WERI-Rb-1 (cell line): ENCODE measurements at places on chromosomes 2 and 18.

DNA sequence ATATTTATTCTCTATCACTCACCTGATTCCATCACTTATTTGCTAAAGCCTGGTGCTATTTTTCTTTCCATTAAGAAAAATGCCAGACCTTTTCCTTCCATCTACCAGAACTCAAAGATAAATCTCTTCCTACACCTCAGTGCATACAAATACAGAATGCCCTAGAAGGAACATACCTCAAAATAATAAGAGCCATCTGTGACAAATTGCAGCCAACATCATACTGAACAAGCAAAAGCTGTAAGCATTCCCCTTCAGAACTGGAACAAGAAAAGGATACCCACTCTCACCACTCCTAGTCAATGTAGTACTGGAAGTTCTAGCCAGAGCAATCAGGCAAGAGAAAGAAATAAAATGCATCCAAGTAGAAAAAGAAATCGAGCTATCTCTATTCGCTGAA is 315.9 kb upstream of the UBE2E3 start:
- no peak for DNase-seq

GRCh38 chr2:64675860-64676259 is 22.1 kb upstream of the SERTAD2 start:
- no peak for DNase-seq

GRCh38 chr2:37587817-37588216 is 83.6 kb downstream of the CDC42EP3 start:
- DNase-seq = no peak

- DNase-seq = no peak
These were observed 96.7 kb upstream of the RPE start for GRCh38 chr2:209905691-209906090.

DNA sequence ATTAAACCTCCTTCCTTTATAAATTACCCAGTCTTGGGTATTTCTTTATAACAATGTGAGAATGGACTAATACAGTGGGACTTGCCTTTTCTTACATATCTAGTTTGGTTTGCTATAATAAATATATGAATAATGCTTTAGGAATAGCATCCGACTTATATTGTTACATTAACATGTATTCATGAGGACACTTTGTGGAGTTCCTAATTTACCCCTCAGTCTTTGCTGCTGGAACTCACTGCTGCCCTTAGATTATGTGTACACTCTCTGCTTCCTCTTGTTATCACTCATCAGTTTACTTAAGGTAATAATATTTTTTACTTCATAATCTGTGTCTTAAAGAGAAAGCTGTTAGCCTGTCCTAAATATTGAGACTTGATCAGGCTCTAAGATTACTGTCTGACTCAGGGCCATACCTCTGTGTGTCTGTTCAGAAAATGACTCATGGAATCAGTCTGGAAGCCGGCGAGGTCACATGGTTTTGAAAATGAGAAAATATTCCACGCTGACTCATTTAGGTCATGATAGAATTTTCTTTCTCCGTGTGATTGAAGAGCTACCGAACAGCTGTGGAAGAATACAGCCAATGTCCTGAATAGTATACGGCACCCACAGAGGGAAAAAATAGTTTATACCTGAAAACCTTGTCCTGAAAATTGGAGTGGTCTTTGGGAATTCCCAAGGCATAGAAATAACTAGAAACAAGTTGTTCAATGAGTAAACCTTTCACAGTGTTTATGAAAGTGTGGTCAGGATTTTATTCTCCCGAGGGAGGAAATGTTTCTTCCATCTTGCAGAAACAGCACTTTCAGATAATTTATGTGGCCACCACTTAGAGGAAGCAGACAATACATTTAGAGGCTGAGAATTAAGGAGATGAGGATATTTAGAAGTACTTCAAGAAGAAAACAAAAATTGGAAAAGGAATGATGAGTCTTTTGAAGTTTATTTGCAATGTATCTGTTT is 156.4 kb downstream of the DSEL start:
- DNase-seq = no peak

GRCh38 chr2:55419233-55419678 is 400 bp downstream of the CCDC88A start:
- no peak for DNase-seq

DNA sequence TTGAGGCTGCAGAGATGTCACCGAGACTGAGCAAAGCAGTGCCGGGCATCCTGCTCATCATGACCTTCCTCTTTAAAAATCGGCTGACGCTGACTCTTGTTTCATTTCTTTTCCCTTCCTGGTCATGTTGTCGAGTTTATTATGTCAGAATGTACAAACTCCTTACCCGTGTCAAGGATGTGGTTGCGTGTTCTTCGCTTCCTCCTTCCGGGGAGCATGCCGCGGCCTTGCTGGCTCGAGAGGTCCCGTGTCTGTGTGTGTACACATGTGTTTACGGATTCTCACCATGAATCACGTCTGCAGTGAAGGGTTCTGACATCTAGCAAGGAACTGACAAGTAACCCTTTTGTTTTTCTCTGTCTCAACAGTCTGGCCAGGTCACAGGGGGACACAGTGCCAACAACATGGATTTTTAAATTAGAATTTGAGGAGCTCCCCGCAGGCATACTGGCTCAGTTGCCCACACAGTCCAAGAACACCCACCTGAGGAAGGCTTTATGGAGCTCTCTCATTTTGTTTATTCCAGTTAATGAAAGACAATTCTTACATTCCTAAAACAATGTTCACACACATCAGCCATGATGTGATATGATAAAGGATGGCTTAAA is 60.2 kb downstream of the MYT1L start:
- DNase-seq = no peak

DNA sequence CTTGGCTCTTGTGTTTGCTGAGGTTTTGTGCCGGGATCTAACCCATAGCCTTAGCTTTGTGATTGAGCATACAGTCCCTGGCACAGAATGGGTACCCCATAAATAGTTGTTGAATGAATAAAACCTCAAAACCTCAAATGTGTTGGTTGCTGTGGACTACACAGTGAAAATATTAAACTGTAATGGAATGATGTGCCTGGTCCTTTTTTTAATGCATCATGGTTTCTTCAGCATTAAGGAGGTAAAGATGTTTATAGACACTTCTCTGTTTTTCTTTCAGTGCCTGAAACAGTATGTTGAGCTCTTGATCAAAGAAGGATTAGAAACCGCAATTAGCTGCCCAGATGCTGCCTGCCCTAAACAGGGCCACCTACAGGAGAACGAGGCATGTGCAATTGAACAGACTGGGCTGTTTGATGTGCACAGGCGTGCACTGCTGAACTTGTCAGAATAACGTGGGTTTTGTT is 97.0 kb downstream of the RNF144A start:
- peak; percentile 83 for DNase-seq

- peak; percentile 65 for DNase-seq
These were observed 1.3 kb downstream of the EML6 start for GRCh38 chr2:54724560-54725342.
